Non-pigmented ciliary epithelial cell (primary cell): ENCODE measurements at places on chromosomes 12 and 14.

GRCh38 chr12:73372856-73373255, 1100.7 kb downstream of the TRHDE start:
- no peak for DNase-seq

- DNase-seq: no peak
These were observed 11.7 kb downstream of the RACGAP1 start for GRCh38 chr12:50013361-50014147.

- no peak for DNase-seq
These were observed at the start of gene BRI3BP for GRCh38 chr12:124993626-124994436. Gene BRI3BP, plus strand, starts transcription at chr12:124993645. Its CDS starts 146 bp downstream, at chr12:124993791.

GRCh38 chr14:88013750-88014349, 8.9 kb downstream of the GPR65 start:
- peak; percentile 41 for DNase-seq

DNA sequence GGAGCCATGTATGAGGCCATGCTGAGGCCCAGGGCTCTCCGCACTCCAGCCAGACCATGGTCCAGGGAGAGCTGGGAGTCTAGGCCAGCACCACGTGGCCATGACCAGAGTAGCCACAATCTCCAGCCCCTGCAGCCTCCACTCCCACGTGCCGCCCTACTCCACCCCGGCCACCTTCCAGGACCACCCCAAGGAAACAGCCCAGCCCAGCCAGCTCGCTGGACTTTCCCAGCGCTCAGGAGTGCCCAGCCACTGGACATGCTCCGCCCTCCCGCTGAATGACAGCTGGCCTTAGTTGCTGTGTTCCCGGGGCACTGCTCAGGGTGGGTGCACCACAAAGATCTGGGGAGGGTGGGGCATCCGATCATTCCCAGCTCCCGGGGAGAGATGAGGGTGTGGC, 2.1 kb upstream of the C14orf180 start:
- DNase-seq: no peak

GRCh38 chr12:81699551-81699950, 59.6 kb downstream of the PPFIA2 start:
- no peak for DNase-seq
